Fibroblast of pulmonary artery (primary cell): ENCODE measurements at places on chromosomes 6 and 20.

DNA sequence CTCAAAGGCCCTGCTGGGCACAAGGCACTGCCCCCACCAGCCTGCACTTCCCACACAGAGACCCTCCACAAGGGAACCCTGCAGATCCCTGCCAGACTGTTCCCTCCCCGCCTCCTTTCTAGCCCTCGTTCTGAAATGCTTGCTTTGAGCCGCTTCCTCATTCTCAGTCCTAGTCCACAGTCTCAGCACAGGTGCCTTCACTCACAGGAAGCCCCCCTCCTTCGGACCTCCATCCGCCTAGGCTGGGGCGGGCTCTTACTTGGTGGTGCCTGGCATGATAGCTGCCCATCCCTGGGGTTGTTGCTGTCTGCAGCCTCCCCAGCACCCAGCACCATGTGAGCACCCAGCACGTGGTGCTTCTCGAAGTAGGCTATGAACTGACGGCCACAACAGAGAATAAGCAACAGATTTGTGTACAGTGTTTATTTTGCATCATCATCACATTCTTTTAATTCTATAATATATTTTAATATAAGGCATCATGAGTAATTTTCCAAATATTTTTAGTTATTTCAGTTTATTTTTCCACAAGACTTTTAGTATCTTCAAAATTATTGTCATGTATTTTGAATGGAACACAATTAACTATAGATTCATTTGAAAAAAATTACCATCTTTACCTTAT is 12.3 kb downstream of the CST5 start:
- DNase-seq: no peak

GRCh38 chr6:30614044-30614842 is 2.8 kb downstream of the PPP1R10 start:
- DNase-seq: no peak

- no peak for DNase-seq
These were observed 19.5 kb downstream of the GRM4 start for GRCh38 chr6:34126419-34126818.

- peak; percentile 15 for DNase-seq
These were observed 380.0 kb downstream of the LMBRD1 start for GRCh38 chr6:69416776-69417175.

DNA sequence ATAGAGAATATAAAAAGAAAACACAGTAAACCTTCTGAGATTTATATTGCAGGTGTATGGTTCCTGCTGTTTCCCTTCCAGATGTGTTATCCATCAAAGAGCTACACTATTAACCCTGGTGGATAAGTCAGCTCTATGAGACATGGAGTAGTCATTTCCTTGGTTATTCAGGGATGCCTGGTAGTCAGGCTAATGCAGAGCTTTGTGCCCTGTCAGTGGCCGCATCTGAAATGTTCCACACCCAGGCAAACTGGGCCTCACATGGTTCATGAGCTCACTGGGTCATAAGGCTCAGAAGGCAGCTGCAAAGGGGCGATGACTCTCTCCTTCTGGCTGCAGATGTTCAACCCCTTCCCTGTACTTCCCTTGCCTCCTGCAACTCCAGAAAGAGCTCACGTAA is 473.6 kb downstream of the EPHA7 start:
- DNase-seq: peak; percentile 12

DNA sequence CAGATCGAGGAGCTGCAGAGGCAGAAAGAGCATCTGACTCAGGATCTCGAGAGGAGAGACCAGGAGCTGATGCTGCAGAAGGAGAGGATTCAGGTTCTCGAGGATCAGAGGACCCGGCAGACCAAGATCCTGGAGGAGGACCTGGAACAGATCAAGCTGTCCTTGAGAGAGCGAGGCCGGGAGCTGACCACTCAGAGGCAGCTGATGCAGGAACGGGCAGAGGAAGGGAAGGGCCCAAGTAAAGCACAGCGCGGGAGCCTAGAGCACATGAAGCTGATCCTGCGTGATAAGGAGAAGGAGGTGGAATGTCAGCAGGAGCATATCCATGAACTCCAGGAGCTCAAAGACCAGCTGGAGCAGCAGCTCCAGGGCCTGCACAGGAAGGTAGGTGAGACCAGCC is 26.2 kb downstream of the C20orf173 start:
- no peak for DNase-seq

DNA sequence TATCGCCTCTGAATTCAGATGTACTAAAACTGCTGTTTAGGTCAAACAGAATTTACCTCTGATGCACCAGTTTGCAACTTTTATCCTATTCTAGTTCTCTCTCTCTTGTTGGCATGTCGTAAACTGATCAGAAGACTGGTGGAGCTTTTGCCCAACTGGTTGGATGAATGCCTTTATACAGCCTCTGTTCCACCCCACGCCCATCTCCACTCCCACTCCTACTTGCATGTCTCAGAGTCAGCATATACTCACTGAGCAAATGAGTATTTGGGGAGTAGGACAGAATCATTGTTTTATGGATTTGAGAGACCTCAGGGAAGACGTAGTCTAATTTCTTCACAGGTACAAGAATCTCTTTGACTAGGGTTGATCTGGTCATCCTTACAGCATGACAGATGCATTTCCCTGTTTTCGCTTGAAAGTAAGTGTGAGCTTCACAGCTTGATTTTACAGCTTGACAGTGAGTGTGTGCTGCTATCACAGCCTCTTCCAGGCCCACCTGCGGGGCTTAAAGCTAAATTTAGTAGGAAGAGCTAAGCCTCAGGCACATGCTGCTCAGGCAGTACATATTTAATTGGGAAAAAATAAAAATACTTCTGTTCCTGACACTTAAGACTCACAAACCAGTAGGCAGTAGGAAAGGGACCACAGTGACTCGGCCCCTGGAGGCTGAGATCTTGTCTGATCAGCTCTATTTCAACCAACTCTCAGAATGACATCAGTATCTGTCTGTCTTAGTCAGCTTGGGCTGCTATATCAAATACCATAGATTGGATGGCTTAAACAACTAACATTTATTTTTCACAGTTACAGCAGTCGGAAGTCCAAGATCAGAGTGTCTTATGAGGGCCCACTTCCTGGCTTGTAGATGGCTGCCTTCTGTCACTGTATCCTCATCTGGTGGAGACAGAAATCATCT is 30.4 kb downstream of the TRMT6 start:
- DNase-seq: peak; percentile 44

- no peak for DNase-seq
These were observed 13.4 kb downstream of the PTK7 start for GRCh38 chr6:43089467-43089866.

DNA sequence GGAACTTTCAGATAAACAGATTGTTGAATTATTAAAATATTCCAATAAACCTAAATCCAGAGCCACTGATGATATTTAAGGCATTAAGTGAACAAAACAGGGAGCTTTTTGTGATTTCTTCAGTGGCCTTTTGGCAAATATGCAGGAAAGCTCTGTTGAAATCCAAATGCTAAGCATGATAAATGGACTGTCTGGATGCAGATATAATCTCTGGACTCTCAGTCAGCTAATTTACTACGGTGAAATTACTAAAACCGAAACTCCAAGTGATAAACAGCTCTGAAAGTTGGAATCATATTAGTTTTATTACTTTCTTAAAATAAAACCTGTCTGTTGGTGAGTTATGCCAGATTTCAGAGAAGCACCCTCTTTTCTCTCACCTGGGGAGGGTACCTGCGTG is 120.3 kb downstream of the IMPG1 start:
- no peak for DNase-seq

DNA sequence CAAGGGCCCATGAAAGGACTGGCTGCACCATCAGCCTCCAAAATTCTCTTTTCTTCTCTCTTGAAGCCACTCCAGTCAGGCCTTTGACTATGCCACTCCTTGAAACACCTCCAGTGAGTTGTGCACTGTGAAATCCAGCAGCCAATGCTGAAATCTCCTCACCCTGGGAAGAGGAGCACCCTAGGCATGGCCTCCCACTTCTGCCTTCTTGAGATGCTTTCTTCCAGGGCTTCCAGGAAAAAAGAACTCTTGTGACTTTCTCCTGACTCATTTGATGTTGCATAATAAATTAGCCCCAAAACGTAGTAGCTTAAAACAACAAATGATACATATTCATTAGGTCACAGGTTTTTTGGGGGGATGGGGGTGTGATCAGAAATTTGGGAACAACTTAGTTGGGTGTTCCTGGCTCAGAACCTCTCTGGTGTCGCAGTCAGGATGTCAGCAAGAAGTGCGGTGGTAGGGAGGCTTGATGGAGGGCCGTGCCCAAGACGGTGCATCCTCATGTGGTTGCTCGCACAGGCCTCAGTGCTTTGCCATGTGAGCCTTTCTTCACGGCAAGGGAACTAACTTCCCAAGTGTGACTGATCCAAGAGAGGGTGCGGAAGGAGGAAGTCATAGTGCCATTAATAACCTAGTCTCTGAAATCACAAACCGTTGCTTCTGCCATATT is 12.1 kb downstream of the NCR2 start:
- peak; percentile 2 for DNase-seq

GRCh38 chr20:57003012-57003411 is 263.4 kb downstream of the BMP7 start:
- no peak for DNase-seq

- peak; percentile 35 for DNase-seq
These were observed at the start of gene SYCP2 for GRCh38 chr20:59933296-59933848. Gene SYCP2 (minus strand): TSS chr20:59933637. CDS start chr20:59922413, 11,224 bp downstream.

DNA sequence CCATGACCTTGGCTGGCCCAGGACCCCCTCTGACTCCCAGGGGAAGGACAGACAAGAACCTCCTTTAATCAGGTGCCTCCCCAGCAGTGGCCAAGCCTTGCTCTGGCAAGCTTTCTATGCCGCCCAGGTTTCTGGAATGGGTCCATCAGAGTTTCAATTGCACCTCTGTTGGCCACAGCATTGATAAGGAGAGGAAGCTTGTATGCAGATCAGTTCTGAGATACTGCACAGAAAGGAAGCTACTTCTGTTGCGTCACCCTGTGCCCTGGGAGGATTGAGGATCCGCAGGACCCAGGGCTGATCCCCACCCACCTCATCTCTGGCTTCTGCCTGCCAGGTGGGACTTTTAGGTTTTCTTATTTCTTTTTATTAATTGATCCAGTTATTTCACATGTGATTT is 167.2 kb downstream of the TFAP2C start:
- DNase-seq: no peak

- no peak for DNase-seq
These were observed 67.9 kb downstream of the CDYL start for GRCh38 chr6:4844108-4844507.

DNA sequence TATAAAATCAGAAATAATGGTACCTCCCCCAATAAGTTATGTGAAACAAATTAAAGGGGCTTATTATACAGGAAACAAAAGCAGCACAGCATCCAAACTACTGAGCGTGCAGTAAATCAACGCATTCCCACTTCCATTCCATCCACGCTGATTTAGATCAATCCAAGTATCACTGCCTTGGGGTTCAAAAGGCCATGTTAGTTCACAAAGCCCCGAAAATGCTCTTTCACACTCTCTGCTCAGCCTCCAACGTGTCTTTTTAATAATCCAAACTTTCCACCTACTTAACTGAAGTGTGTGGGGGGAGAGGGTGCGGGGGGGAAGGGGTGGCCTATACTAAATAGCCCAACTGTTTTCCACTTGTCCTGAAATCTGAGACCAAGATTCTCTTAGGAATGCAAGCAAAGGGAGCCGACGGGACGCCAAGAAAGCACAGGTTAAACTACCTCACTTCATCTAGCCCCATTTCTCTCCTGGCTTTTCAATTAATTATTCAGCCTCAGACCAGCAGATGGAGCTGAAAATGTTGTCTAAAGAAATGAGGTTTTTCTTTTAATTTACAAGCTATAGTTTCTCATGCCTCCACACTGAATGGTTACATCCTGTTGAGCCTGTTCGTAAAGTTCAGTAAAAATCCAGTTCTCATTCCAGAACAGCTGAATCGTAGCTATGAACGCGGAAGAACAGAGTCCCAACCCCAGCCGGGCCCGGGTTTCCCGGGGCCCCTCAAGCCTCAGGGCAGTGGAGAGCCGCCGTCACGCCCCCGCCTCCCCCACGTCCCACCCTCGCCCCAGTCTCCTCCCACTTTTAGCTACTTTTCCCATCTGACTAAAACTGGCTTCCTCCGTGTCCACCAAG is 1.0 kb upstream of the NXT1 start:
- no peak for DNase-seq

GRCh38 chr20:17971300-17972013 is 2.6 kb downstream of the MGME1 start:
- DNase-seq: peak; percentile 60

DNA sequence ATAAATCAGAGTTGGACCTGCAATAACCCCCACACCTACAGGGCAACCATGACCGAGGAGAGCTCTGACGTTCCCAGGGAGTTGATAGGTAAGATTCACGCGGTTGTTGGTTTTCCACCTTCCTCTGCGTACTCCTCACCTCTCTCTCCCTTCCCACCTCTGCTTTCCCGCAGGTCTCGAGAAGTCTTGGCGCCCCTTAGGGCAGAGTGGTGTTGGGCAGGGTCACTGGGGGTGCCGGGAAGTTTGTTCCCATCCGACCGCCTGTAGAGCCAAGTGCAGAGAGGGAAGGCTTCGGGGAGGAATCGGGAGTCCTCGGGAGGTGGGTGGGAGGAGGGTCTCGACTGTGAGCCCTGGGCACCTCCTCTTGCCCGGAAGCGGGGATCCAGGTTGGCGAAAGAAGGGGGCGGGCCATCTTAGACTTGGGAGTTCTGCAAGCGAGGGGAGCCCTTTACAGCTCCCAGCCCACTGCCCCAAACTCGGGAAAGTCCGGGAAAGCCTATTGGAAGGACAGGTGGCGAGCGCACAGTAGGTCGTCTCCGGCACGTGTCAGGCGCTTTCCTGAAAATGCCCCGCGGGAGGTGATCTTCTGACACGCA is 672 bp downstream of the CARMIL1 start:
- DNase-seq: no peak
